ENCODE measurements at places on chromosomes 2 and 18. TPM values are rescaled to one million over a fixed set of nuclear protein-coding genes. Genes with fewer than 3 reads are reported as not detected.

The AAK1 gene
- 112 TPM for total RNA-seq

The ELOA2 gene
- total RNA-seq, result not detected

The ANKRD30BL gene
- not detected for total RNA-seq

The STEAP3 gene
- total RNA-seq, result 0.08 TPM

The NAT8 gene
- total RNA-seq, result not detected

The CD302 gene
- total RNA-seq, result 0.29 TPM

The SNED1 gene
- total RNA-seq, result 14.4 TPM

The ASTL gene
- total RNA-seq, result 0.41 TPM

The CCDC121 gene
- 1.1 TPM for total RNA-seq

The MCFD2 gene
- 45.1 TPM for total RNA-seq

The SCN7A gene
- total RNA-seq, result not detected

The CDH19 gene
- total RNA-seq, result not detected

The NBEAL1 gene
- total RNA-seq, result 9.6 TPM

The FSHR gene
- not detected for total RNA-seq

The PDIA6 gene
- 104 TPM for total RNA-seq

The TUBB8B gene
- not detected for total RNA-seq
